ENCODE measurements at places on chromosomes 5 and 9. TPM values are rescaled to one million over a fixed set of nuclear protein-coding genes. Genes with fewer than 3 reads are reported as not detected.

The RASGEF1C gene
- total RNA-seq: 0.49 TPM

The DAPK1 gene
- total RNA-seq: 0.25 TPM

DNA sequence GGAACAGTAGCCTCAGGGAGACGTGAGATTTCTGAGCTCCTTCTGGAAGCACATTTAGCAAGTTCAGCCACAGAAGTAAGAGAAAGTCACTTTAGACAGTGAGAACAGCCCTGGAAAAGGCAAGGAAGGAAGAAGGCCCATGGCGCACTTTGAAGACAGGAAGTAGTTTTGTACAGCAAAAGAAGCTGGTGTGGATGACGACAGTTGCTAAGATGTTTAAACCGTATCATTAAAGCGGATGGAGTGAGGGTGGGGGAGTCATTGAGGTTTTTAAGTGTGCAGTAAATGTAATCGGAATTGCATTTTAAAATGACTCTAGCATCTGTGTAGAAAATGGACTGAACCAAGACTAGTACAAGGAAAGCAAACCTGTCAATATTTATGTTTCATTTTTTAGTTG is 15.3 kb upstream of the TRPM3 start:
- no peak for DNase-seq

The GDA gene
- total RNA-seq: 311 TPM

The JAK2 gene
- 4.5 TPM for total RNA-seq

- DNase-seq: no peak
Measured at GRCh38 chr5:151038412-151038745, 18.0 kb downstream of the GPX3 start.

DNA sequence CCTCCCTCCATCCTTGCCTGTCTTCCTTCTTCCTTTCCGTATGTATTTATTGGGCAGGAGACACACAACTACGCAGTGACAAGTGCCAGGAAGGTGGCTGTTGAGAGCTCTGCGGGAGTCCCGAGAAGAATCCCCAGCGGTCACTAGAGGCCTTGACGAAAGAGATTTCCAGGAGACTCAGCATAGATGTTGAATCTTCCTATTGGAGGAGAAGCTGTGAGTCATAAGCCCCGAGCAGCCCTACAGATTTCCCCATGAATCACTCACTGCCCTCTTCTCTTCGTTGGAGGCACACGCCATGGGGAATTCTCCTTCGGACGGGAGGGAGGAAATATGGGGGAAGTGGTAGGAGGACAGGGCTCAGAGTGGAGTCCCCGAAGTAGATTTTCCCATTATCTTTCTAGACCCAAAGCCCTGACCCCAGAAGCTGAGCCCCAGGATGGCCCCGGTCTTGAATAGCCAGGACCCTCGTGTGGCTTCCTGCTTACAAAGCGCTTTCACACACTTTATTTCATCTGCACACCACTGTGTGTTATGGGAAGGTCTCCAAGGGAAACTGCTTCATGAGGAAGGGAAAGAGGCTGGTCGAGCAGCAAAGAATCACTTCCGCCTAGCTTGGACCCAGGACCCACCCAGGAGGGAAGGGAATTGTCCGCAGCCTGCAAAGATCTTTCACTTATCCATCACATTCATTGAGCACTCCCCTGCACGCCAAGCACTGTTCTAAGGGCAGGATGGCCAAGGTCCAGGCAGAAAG is 12.7 kb downstream of the DUSP1 start:
- peak; percentile 85 for DNase-seq

DNA sequence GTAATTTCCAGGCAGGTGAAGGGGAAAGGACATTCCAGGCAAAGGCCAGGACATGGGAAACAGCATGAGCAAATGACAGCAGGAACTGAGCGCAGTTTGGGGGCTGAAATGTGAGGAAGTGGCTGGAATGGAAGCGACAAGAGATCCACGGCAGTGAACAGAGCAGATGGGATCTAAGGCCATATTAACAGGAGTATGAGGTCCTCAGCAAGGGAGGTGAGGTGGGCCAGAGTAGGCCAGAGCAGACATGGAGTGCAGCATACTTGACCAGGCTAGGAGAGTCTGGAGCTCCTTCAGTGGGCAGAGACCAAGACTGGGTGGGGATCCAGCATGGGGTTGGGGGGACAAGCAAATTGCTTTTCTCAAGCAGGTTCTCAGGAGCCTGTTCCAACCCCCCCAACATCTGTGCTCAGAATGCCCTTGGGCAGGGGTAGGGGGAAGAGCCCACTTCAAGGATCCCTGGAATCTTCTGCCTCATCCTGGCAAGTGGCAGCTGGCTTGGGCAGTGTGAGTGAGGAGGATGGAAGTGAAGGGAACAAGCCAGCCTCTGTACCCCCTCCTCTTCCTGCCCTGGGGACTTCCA is 34.5 kb downstream of the DAB2IP start:
- no peak for DNase-seq

The PTBP3 gene
- 79.9 TPM for total RNA-seq

- no peak for DNase-seq
Measured at GRCh38 chr5:39194466-39195136, 24.8 kb downstream of the FYB1 start.

GRCh38 chr9:78127279-78128225 is 95.9 kb upstream of the GNAQ start:
- no peak for DNase-seq

Measured in NCI-H460 (cell line).